ENCODE measurements at places on chromosomes 7 and 10. TPM values are rescaled to one million over a fixed set of nuclear protein-coding genes. Genes with fewer than 3 reads are reported as not detected.
A peak's percentile ranks its signal among the peaks of the same experiment; 100 is the strongest.

DNA sequence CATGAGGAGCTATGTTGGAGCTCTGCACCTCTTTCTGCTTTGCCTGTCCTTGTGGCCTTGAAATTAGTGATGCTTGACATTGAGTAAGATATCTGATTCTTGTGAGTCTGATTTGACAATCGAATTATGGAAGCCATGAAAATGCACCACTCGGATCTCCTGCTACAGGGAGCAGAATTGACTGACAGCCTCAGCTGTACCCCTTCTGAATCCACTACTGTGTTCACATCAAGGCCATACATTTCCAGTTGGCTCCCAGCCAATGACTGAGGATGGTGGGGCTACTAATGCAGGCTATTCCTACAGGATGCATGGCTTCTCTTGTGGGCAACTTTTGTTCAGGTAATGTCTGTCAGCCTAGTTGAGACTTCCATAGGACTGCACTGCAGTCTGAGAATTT, 321.9 kb downstream of the REEP3 start:
- H3K27ac ChIP-seq = no peak overlapping the region
- H3K4me3 ChIP-seq = no peak overlapping the region
- no peaks in the 10 kb centered on the region for H3K27me3 ChIP-seq
- H3K36me3 ChIP-seq = no peaks in the 10 kb centered on the region
- no peak for DNase-seq
- H3K4me1 ChIP-seq = no peaks in the 10 kb centered on the region

DNA sequence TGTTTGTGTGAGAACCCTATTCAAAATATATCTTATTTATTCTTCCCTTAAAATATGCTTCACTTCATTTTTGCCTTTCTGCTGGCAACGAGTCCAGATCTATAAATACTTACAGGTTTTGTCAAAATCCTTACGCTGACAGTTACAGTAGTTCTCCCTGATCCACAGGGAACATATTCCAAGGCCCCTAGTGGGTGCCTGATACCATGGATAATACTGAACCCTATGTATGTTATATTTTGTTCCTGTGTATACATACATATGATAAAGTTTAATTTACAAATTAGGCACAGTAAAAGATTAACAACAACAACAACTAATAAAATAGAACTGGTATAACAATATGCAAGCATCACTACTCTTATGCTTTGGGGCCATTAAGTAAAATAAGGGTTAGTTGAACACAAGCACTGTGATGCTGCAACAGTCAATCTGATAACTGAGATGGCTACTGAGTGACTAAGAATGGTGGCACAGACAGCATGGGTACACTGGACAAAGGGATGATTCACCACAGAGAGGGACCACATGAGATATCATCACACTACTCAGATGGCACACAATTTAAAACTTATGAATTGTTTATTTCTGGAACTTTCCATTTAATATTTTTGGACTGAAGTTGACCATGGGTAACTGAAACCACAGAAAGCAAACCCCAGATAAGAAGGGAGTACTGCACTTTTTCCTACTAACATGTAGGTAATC, 29.4 kb upstream of the PCGF5 start:
- H3K4me1 ChIP-seq = no peaks in the 10 kb centered on the region
- no peaks in the 10 kb centered on the region for H3K36me3 ChIP-seq

DNA sequence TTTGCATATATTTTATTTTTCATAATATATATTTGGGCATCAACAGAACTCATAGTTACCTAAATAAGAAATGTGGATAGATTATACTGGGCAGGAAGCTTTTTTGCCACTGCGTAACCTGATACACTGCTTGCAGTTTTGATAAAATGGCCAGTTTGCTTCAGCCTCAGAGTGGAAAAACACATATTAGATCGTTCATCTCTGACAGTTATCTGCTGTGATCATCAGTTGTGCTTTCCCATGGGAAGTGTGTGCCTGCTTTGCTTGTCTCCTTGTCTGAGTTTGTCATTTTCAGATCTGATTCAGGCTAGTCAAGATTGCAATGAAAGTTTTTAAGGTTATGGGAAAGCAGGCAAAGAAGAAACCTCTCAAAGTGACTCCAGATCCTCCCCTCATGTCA, 54.0 kb downstream of the ADAM12 start:
- H3K4me3 ChIP-seq = no peak overlapping the region
- no peaks in the 10 kb centered on the region for H3K4me1 ChIP-seq
- no peak overlapping the region for H3K27ac ChIP-seq
- no peak for DNase-seq
- no peaks in the 10 kb centered on the region for H3K36me3 ChIP-seq

DNA sequence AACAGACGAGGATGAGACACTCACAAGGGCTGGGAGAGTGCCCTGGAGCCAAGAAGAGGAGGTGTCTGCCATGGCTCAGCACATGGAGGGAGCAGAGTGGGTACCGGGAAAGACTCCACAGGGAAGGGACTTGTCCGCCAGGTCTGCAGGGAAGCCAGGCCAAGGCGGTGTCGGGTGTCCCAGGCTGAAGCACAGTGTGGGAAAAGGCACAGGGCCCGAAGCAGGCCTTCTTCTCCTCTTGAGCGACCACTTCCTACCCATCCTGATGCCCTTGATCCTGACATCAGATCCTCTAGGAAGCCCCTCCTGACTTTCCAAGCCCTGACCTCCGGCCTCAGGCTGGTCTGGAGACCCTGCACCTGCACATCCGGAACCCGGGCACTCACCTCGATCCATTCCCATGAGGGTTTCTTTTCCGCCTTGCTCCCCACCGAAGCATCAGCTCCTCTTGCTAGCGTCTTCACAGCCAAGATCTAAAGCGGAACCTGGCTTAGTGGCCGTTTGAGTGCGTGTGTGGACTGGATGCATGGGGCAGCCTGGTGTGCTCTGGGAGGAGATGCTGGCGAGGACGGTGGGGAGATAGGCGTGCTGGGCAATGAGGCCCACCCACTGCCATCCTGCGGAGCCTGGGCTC, 8.5 kb downstream of the CALML3 start:
- peak; percentile 32 for DNase-seq
- H3K4me1 ChIP-seq = peaks cover 23% of the 10 kb centered on the region
- H3K27ac ChIP-seq = peak overlapping the region; percentile 0
- no peak overlapping the region for H3K4me3 ChIP-seq
- no peaks in the 10 kb centered on the region for H3K27me3 ChIP-seq

Gene GNG11
- not detected for total RNA-seq

Gene HPS1
- 39.9 TPM for total RNA-seq

Gene CTNNA3
- total RNA-seq = 0.20 TPM

Gene UCN3
- total RNA-seq = not detected

DNA sequence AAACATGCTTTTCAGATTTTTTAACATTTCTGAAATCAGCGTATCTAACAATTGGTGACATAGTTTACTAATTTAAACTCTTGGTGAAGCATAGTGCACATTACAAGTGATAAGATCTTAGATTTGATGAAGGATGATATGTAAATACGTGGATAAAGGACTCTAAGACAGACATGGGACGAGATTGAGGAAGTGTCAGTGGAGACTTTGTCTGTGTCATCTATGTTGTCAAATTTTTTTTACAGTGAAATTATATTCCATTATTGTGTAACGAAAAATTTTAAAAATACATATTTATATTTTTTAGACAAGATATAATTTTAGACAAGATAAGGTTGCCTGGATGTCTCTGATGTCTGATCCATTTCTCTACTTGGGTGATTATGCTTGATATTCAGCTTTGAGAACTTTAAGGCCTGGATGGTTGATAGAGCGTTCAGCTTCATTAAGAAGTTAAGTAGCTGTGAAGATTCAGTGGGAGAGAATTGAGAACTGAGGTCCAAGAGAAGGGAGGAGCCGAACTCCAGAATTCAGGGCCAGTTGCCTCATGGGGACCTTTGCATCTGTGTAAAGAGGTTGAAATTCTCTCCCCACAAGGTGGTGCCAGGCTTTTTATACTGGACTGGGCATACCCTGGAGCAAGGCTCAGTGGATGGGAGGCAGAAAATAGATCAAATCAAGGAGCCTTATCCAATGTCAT, 62.7 kb downstream of the KAT6B start:
- no peak for DNase-seq
- H3K27ac ChIP-seq = no peak overlapping the region
- no peak overlapping the region for H3K4me3 ChIP-seq
- H3K36me3 ChIP-seq = no peaks in the 10 kb centered on the region
- no peaks in the 10 kb centered on the region for H3K27me3 ChIP-seq

DNA sequence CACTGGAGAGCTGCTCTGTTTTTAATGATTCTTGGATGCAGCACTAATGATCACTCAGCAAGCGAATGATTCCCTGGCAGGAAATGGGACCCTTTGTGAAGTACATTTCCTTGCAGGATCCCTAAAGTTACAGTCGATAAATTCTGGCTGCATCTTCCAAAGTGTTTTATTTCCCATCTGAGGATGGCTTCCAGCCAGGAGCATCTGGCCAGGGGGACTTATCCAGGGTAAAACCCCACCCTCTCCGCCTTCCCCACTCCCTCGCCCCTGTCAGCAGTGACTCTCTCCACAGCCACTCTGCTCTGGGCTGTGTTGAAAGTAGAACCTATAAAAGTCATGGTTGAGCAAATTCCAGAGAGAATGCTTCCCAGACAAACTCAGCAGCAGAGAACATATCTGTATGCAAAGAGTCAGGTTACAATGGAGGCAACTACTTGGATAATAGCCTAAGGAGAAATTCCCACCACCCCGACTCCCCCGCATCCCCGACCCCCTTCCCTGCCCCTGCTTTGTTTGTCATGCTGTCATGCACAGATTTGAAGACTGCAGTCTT, 111.0 kb upstream of the ANLN start:
- no peak overlapping the region for H3K27ac ChIP-seq
- DNase-seq = no peak
- no peaks in the 10 kb centered on the region for H3K27me3 ChIP-seq
- H3K36me3 ChIP-seq = no peaks in the 10 kb centered on the region
- H3K4me1 ChIP-seq = no peaks in the 10 kb centered on the region
- H3K4me3 ChIP-seq = no peak overlapping the region

DNA sequence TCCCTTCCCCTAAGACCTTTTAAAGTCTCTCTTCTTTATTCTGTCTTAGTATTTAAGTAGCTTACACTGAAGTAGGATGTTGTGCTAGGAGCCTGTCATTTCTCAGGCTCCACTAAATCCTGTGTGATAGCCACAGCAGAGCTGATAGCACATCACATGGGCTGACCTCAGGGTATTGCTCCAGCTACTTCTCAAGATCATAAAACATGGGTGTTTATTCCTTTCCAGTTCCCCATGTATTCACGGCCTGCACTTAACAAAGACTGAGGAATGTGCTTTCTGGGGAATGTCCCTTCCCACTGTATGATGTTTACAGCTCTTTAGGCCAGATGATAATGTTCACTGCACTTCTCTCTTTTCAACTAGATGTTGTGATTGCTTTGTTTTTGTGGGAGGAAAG, 1086.8 kb downstream of the KCNMA1 start:
- peak; percentile 32 for DNase-seq
- no peaks in the 10 kb centered on the region for H3K36me3 ChIP-seq
- no peak overlapping the region for H3K27ac ChIP-seq
- no peaks in the 10 kb centered on the region for H3K27me3 ChIP-seq
- no peak overlapping the region for H3K4me3 ChIP-seq
- peaks cover 7% of the 10 kb centered on the region for H3K4me1 ChIP-seq

Gene ACTL6B
- not detected for total RNA-seq

- DNase-seq = no peak
- peaks cover 61% of the 10 kb centered on the region for H3K4me1 ChIP-seq
Observed at GRCh38 chr10:112374724-112375541, 1.0 kb downstream of the ACSL5 start.

- no peaks in the 10 kb centered on the region for H3K27me3 ChIP-seq
- peak overlapping the region; percentile 81 for H3K27ac ChIP-seq
- H3K4me1 ChIP-seq = peaks cover 41% of the 10 kb centered on the region
- peak overlapping the region; percentile 74 for H3K4me3 ChIP-seq
- H3K36me3 ChIP-seq = no peaks in the 10 kb centered on the region
Observed at GRCh38 chr10:69451784-69452251, 553 bp downstream of the TSPAN15 start.

Gene NRCAM
- 85.7 TPM for total RNA-seq

GRCh38 chr10:121409466-121410104, 188.7 kb downstream of the FGFR2 start:
- no peak overlapping the region for H3K27ac ChIP-seq
- no peaks in the 10 kb centered on the region for H3K27me3 ChIP-seq
- peaks cover under 1% of the 10 kb centered on the region for H3K4me1 ChIP-seq
- DNase-seq = no peak

DNA sequence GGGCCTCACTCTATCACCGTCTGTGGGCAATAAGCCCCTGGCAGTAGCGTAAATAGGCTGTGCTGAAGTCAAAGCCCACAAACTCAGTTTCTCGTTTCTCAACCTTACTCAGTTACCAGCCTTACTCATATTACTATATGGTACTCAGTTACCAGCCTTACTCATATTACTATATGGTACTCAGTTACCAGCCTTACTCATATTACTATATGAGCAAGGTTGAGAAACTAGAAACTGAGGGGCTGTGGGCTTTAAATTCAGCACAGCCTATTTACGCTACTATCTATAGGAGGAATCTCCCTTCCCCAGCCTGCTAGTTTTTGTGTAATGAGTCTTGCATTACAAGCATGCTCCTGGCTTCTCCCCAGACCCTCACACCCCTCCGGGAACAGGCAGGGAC, 35.4 kb downstream of the CCDC3 start:
- no peak overlapping the region for H3K4me3 ChIP-seq
- no peak overlapping the region for H3K27ac ChIP-seq
- H3K36me3 ChIP-seq = no peaks in the 10 kb centered on the region
- peaks cover 1% of the 10 kb centered on the region for H3K4me1 ChIP-seq
- no peak for DNase-seq

DNA sequence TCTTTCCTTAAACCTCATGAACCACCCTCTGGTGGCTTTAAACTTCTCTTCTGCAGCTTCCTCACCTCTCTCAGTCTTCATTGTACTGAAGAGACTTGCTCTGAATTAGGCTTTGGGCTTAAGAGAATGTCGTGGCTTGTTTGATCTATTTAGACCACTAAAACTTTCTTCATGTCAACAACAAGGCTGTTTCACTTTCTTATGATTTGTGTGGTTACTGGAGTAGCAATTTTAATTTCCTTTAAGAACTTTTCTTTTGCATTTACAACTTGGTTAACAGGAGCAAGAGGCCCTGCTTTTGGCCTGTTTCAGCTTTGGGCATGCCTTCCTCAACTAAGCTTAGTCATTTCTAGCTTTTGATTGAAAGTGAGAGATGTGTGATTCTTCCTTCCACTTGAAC, 38.1 kb upstream of the CDHR3 start:
- H3K4me1 ChIP-seq = no peaks in the 10 kb centered on the region
- no peak for DNase-seq
- H3K4me3 ChIP-seq = no peak overlapping the region

Gene HABP2
- total RNA-seq = 24.3 TPM

Gene PODXL
- 278 TPM for total RNA-seq

Gene CPEB3
- total RNA-seq = 2.3 TPM

- H3K36me3 ChIP-seq = peaks cover 4% of the 10 kb centered on the region
- H3K27ac ChIP-seq = no peak overlapping the region
- no peak overlapping the region for H3K4me3 ChIP-seq
- no peaks in the 10 kb centered on the region for H3K4me1 ChIP-seq
Observed at GRCh38 chr10:133411523-133412380, 12.7 kb downstream of the SPRN start.

- H3K27me3 ChIP-seq = no peaks in the 10 kb centered on the region
- no peak overlapping the region for H3K27ac ChIP-seq
- H3K4me1 ChIP-seq = no peaks in the 10 kb centered on the region
Observed at GRCh38 chr7:22771872-22772228, 44.9 kb downstream of the IL6 start.

Gene CALHM2
- total RNA-seq = 0.52 TPM

Measured in Caco-2 (cell line).